ENCODE measurements at places on chromosomes 5 and 9.

DNA sequence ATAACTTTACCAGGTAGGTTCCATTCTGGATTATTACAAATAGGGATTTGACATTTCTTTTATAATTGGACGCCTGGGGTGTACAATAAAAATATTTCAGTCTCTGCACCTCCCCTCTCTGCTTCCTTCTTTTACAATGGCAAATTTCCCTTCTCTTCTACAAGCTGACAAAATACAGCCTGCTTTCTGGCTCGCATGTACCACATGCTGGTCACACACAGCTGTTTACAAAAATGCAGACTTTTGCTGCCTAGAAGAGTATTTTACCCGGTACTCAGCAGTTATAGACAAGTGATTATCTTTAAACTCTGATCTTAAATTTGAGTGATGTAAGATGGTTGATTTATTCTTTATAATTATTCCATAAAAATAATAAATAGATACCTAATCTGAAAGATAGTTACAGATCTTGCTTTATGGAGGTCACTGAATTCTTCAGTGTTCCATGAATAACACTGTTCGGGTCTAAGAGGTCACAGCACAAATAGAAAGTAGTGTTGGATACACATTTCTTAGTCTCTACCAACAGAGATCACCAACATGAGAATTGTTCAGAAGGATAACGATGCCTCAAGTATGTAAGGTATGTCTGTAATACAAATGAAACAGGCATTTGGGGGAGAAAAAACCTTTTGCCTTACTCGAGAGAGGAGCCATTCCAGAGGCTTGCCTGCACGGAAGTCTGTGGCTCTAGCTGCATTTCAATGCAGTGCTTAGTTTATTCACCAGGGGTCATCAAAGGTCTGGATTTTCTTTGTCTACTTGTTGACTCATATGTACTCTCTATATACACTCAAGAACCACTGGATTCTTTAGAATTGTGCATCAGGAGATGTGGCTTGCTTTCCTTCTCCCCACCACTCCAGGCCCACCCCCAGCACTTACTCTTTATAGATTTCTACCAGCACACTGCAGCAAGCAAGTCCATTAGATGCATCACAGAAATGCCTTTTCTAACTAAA is 206.6 kb upstream of the RFX3 start:
- DNase-seq = peak; percentile 91

DNA sequence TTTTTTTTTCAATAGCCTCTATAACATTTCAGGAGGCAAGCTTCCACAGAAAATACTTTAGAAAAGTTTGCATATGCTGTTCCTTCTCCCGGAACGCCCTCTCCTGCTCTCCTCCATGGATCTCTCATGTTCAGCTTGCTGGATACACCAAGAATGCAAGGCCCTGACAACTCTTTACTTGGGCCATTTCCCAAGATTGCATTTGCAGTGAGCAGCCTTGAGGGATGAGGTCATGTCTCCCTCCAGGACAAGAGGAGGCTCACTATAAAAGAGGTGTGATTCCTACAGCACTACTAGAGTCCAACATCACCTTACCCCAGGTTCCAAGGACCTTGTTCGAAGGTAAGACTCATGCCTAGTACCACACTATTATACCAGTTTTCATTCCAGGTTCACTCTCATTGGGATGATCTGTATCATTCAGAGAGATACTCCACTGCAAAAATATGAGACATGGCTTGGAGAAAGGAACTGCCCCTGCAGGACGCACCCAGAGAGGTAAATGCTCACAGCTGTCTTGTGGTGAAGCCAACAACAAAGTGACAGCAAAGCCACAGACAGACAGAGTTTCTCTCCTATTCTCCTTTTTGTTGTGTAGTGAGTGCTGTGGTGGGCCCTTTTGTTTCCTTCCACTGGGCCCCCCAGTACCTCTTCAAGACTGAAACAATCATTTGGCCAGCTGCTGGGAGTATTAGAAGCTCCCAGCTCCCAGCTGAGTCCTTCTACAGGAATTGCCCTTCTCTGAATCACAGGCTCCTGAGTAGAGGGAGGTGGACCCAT is 151.7 kb upstream of the ZNF366 start:
- DNase-seq = peak; percentile 30

DNA sequence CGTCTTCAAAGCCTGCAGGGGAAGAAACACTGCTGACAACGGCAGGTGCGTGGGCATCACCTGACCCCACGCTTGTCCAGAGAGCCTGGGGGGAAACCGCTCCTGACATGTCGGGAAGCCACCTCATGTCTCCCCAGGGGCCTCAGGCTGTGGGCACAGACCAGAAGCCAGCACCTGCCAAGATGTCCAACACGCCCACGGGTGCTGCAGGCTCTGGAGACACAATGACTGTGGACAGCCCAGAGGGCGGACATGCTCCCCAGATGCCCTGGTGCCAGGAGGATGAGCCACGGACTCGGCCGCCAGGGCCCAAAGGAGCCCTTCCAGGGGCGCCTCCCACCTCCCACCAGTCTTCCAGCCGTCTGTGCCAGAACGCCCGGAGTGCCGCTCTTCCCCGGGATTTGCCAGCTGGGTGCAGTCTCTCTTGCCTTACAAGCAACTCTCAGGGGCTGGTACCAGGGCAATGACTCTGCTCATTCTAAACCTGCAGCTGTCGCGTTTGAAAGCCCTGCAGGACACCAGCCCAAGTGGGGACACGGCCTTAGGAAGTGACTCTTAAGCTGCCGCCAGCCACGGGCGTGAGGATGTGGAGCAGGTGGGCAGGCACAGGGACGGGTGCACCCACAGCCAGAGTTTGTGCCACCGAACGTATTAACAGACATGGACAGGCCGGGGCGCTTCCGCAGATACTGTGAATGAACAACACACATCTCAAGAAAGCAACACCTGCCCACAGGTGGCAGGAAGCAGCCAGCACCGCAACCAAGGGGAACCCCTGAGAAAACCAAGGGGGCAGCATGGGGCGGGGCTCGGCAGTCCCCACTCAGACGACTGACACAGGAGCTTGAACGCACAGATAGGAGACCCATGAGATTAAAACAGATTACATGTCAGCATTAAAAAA is 6.8 kb upstream of the LHX3 start:
- DNase-seq = no peak

GRCh38 chr5:4230786-4231641 is 635.4 kb downstream of the IRX1 start:
- DNase-seq = no peak

GRCh38 chr5:174529925-174530681 is 194.3 kb upstream of the MSX2 start:
- DNase-seq = no peak

GRCh38 chr5:131394128-131394527 is 130.3 kb downstream of the CDC42SE2 start:
- DNase-seq = no peak

DNA sequence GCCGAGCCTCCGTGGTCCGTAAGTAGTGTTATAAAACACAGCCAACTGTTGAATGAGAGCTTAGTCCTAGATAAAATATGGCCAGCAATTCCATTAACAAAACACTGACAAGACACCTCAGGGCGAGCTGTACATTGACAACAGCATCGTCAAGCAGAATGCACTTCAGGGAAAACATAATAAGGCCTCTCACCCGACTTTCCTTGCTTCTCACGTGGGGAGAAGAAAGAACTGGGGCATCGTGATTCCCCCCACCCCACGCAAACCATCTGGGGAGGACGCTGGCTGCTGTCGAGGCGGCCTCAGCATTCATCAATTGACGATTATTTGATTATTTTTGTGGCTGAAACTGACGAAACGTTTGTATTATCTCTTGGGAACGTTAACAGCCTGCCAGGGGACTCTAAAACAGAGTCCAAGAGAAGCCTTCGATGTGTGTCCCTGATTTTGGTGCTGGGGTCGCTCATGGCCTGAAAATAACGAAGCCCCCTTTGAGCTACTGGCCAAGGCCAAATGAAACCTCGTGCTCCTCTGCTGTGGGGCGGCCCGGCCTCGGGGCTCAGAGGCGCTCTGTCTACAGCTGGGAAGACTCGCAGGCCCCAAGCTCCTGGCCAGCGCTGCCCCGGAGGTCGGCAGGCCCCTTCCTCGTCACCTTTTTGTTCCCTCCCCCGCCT is 464 bp downstream of the GDF9 start:
- no peak for DNase-seq

DNA sequence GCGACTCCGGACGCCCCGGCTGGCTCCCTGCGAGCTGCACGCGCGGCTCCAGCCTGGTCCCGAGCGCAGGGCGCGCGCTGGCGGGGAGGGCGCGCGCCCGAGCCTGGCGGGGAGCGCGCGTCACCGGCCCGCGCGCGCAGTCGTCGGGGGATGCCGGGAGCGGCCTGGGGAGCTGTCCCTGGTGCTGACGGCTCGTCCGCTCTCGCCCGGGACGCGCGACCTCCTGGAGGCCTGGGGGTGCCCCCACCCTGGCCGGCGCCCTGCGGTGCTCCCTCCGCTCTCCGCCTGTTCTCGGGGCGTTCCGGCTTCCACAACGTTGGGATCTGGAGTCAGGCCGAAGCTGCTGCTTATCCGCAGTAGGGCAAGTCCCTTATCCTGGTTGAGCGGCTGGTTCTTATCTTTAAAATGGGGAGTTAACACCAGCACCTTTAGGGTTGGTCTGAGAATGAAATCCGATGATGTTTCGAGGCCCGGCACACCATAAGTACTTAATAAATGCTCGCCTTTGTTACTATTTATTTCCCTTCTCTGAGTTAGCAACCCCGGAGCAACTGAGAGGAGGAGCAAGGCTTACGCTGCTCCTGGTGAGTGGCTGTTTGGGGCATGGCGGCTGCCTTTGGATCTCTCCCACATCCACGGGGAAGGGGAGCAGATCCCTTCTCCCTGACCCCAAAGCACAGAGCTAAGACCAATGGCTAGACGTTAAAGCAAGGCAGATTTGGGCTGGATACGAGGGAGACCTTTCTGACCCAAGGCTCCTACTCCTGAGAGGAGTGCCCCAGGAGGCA is at the start of gene FAM163B:
TSS of gene FAM163B (minus strand) at position 79 of the 788 bp plus-strand sequence. CDS start 29,166 bp downstream, outside the sequence.
- DNase-seq = peak; percentile 14

- no peak for DNase-seq
Measured at GRCh38 chr9:18821788-18822187, 211.2 kb downstream of the SAXO1 start.

DNA sequence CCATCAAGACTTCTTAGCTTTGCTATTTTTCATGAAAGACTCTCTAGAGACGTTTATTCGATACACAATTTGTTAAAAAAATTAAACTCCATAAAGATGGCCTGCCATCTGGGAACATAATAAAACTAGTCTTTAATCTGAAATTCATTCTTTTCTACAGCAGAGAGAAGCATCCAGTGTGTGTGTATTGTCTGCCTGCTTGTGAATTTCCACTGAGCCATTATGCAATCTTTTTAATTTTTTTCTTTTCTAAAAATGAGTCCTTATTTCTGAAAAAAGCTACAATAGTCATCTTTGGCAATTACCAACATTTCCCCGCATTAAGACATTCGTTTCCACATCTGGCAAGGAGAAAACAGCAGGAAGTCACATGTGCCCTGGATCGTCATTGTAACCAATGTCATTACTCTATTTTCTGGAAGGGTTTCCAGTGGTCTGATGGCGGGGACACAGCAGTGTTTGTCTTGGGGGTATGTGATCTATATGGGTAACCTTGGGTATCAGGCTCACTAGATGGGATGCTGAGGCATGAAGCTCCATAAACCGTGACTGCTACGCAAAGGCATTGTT is 263.1 kb downstream of the MSX2 start:
- no peak for DNase-seq

DNA sequence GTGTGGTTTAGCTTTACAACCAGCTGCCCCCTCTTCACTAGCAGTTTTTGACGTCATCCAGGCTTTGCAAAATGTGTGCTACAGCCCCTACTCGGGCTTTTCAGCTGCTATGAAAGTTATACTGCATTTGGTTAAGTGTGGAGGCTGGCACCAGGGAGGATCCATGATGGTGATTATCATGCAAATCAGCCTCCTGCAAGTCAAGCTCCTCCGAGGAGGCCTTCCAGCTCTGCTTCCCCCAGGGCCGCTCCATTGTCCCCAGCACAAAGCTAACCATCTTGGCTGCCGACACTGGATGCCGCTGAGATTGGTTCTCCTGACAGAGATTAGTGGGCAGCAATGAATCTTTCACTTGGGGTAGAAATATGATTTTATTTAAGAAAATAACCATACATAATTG is 159.6 kb downstream of the NR2F1-AS1 start:
- no peak for DNase-seq

GRCh38 chr5:171801839-171802238 is 16.2 kb downstream of the SMIM23 start:
- DNase-seq = no peak

DNA sequence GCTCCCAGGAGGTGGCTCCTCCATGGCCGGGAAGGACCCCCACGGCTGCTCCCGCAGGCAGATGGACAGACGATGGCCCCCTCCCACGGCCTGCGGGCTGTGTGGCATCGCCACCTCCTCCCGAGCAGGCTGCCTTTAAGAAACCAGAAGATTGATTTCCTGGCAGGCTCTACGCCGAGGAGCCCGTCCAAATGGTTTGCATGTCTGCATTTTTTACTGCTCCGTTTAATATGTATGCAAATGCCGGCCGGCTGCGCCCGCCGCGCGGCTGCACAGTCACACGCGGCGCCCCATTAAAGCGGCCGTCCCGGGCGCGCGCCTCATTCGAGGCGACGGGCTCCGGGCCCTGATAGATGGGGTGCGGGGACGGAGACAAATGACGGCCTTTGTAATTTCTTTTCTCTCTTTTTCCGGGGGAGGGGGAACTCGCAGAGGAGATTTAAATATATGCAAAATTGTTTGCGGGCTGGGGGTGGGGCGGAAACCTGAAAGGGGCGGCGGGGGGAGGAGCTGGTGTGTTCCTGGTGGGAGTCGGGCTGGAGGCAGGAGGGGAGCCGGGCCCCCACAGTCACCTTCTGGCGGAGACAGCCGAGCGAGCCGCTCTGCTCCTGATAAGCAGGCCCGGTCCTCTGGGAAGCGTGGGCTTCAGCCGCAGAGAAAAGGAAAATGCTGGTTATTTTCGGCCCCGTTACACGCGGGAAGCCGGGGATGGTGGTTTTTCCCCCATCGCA is 158.7 kb upstream of the IER5L start:
- peak; percentile 86 for DNase-seq

DNA sequence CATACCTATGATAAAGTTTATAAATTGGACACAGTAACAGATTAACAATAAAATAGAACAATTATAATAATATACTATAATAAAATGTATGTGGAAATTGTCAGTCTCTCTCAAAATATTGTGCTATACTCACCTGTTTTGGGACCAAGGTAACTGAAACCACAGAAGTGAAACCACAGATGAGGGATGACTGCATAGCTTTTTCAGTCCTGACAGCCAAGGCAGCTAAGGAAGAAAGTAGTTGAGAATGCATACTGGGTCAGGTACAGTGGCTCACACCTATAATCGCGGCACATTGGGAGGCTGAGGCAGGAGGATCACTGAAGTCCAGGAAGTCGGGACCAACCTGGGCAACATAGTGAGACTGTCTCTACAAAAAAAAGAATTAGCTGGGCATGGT is 8.9 kb downstream of the SRP19 start:
- no peak for DNase-seq

GRCh38 chr9:35453786-35454185 is 36.1 kb upstream of the RUSC2 start:
- DNase-seq = no peak

DNA sequence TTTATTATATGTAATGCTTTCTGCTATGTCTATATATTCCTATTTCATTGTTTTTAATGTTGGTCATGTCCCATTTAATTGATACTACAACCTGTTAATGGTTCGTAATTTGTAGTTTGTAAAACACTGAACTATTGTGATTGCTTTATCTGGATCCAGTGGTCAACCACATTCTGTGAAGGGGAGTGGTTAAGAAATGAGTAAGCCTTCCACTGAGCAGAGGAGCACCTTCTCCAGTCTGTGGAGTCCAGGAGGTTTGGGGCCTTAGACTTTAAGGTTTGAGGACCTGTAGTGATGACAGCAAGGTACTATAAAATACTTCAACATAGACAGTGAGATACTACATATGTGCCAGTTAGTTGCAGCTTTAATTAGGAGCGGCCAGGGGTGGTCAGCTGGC is 67.7 kb upstream of the RAD23B start:
- DNase-seq = no peak

- DNase-seq = no peak
Measured at GRCh38 chr5:118590806-118591205, 397.5 kb downstream of the DTWD2 start.

All from fibroblast of skin of abdomen (primary cell).